SJSA1 (cell line): ENCODE measurements at places on chromosomes 5 and 9. TPM values are rescaled to one million over a fixed set of nuclear protein-coding genes. Genes with fewer than 3 reads are reported as not detected.

Gene TNIP1
- total RNA-seq, result 263 and 296 TPM in 2 replicates

DNA sequence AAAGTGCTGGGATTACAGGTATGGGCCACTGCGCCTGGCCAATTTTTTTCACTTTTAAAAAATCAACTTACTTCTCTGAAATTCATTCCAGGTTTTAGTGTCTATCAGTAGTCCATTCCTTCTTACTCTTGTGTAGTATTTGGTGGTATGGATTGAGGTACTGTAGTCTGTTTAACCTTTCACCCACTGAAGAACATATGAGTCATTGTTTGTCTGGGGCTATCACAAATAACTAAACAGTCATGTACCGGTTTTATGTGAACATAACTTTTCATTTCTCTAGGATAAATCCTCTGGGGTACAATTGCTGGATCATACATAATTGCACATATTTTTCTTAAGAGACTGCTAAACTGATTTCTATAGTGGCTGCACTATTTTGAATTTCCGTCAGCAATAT lies 1188.0 kb upstream of the CDH9 start:
- no peak for DNase-seq
- H3K36me3 ChIP-seq, result no peaks in the 10 kb centered on the region
- H3K4me1 ChIP-seq, result no peaks in the 10 kb centered on the region
- H3K27me3 ChIP-seq, result no peaks in the 10 kb centered on the region

- H3K27me3 ChIP-seq, result no peaks in the 10 kb centered on the region
- H3K4me3 ChIP-seq, result no peak overlapping the region
- DNase-seq, result no peak
- H3K27ac ChIP-seq, result no peak overlapping the region
- no peaks in the 10 kb centered on the region for H3K36me3 ChIP-seq
- no peaks in the 10 kb centered on the region for H3K4me1 ChIP-seq
Observed at GRCh38 chr5:64947801-64948200, 179.1 kb downstream of the CWC27 start.

DNA sequence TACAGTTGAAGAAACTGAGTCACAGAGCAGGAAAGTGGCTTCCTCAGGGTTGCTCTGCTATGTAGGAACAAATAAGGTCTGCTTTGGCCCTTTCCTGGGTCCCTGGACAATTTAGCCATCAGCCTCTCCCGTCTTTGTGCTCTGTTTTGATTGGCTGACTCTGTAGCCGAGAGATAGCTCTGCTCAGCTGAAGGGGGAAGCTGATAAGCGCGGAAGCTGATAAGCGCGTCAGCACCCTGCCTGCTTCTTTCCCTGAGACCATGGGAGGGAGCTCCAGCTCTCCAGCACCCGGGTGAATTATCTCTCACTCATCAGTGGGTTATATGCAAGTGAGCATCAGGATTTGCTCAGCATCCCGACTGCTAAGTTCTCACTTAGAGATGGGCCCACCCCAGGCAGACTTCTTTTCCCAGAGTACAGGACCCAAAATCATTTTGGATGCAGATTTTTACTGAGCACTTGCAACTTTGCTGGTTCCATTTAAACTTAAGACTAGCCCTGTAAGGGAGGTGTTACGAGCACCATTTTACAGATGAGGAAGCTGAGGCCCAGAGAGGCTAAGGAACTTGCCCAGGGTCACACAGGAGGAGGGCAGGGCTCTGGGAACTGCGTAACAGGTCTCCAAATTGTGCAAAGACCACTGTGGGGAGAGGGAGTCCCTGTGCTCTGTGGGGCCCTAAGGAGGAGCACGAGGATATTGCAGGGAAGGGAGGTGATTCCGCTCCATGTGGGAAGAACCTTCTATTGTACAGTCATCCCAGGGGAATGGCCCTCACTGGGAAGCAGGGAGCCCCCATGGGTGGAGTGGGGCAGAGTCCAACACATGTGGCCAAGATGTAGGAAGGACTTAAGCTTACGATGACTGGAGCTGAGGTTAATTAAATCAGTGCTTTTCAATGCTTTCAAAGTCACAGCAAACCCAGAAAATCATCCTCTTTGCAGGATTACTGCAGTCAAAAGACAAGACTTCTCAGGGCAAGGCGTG lies 83.7 kb upstream of the ORM1 start:
- H3K36me3 ChIP-seq, result no peaks in the 10 kb centered on the region
- DNase-seq, result no peak
- no peak overlapping the region for H3K27ac ChIP-seq

- H3K4me1 ChIP-seq, result peaks cover 18% of the 10 kb centered on the region
- no peaks in the 10 kb centered on the region for H3K36me3 ChIP-seq
- no peak overlapping the region for H3K27ac ChIP-seq
- no peak for DNase-seq
- no peaks in the 10 kb centered on the region for H3K27me3 ChIP-seq
Observed at GRCh38 chr9:129558551-129559505, 62.1 kb downstream of the C9orf50 start.

DNA sequence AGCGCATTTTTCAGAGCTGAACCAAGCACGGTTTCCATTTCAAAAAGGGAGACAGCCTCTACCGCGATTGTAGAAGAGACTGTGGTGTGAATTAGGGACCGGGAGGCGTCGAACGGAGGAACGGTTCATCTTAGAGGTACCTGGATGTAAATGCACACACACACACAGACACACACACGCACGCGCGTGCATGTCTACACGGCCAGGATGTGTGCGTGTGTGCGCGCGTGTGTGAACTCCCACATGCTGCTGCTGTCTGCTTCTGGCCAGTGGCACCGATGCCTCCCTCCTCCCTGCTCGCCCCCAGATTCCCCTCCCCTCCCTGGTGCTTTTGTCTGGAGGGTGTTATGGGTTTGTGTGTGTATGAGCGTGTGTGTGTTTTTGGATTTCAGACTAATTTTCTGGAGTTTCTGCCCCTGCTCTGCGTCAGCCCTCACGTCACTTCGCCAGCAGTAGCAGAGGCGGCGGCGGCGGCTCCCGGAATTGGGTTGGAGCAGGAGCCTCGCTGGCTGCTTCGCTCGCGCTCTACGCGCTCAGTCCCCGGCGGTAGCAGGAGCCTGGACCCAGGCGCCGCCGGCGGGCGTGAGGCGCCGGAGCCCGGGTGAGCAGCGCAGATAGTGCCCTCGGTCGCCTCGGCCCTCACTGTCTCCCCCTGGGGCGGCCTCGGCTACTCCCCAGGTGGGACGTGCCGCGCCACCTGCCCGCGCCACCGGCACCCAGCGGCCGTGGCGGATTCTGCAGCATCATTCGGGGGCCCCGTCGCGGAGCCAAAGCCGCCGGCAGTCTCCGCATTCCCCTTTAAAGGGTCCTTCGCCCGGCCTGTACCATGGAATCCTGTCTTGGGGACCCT lies at the start of gene NTRK2:
Gene NTRK2, plus strand, starts transcription at position 442 of the 850 bp plus-strand sequence. CDS start 1,020 bp downstream, outside the sequence.
- peaks cover 61% of the 10 kb centered on the region for H3K27me3 ChIP-seq
- H3K27ac ChIP-seq, result no peak within 1 kb of the TSS
- no peaks in the 10 kb centered on the region for H3K36me3 ChIP-seq

DNA sequence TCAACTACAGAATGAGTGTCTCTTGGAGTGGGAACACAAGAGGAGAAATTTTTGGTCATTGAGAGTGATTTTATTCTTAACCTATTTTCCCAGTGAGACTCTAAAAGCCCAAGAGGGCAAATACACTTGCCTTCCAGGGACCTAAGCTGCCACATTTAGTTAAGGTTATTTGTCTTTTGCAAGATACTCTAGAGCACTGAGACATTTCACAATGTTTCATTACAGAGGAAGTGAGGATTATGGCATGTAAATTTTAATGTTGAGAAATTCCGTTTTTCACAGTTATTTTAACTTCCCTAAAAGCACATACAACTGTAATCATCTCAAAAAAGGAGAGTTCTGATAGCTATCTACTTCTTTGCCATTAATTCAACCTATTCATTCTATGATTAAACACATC lies 38.7 kb upstream of the RAB3C start:
- no peaks in the 10 kb centered on the region for H3K27me3 ChIP-seq
- no peaks in the 10 kb centered on the region for H3K4me1 ChIP-seq
- no peak overlapping the region for H3K27ac ChIP-seq
- H3K4me3 ChIP-seq, result no peak overlapping the region

DNA sequence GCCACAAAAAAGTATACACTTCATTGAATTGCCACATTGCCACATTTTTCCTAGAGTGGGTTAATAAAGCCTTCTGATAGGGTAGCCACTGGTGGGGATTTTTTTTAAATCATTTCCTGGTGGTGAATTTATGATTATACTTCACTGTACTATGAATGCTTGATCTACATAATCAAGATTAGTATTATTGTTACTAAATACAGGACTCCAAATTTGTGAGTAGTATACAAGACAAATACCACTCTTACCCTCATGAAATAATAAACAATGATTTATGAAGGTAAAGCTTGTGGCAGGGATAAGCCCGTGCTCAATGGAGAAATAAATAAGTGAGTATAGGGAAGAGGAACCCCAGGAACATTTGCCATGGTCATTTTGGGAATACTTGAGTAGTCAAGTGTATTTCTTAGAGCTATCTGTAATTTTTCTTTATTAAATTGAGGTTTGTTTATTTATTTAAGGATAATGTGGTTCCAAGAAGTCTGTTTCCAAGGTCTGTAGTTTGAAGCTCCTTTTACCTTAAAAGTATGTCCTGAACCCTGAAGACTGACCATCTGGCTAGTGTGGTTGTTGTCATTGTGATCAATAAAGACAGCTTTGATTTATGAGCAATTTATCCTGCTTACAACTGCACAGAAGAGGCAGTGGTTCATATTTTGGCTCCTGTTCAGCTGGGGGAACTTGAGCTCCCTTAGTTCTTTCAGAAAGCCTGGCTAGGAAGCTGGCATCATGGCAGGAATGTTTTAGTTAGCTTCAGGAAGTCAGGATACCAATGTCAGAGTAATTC lies 118.6 kb downstream of the ZSWIM6 start:
- H3K27ac ChIP-seq, result peak overlapping the region; percentile 77
- DNase-seq, result peak; percentile 49
- H3K27me3 ChIP-seq, result no peaks in the 10 kb centered on the region
- peaks cover 40% of the 10 kb centered on the region for H3K4me1 ChIP-seq

- H3K27me3 ChIP-seq, result no peaks in the 10 kb centered on the region
- H3K36me3 ChIP-seq, result no peaks in the 10 kb centered on the region
- no peak overlapping the region for H3K4me3 ChIP-seq
- no peak for DNase-seq
Observed at GRCh38 chr9:100587375-100587774, 9.5 kb downstream of the CAVIN4 start.
